ENCODE measurements at places on chromosomes 13 and 19.

GRCh38 chr13:30656178-30656577 lies 38.5 kb downstream of the USPL1 start:
- DNase-seq: no peak

- no peak for DNase-seq
Observed at GRCh38 chr13:39012608-39013007, 22.0 kb upstream of the STOML3 start.

DNA sequence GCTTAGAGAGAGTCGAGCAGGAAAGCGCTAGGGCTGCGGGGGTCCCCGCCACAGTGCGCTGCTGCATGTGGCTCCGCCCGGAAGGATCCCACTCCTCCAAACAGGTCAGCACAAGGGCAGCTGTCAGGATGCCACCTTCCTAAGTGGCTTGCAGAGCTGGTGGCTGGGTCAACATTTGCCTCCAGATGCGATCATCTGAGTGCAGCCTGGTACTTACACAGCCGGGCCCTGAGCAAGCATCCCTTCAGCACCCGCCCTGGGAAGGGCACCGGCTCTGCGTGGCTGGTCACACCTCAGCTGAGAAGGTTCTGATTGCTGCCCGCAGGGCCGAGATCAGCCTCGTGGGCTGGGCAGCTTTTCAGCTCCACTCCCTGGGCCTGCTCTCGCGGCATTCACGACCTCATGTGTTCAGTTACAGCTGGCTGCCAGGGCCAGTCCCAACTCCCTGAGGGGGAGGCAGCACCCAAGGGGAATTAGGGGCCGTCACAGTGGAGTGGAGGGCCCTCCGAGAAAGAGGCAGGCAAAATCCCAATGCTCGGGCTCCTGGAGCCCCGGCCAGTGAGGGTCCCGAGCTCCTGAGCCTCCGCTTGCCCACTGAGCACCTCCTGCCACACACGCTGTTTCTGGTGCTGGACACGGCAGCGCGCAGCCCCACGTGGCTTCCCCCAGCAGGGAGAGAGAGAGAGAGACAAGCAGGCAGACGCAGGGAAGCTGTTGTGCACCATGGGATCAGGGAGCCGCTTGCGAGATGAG lies 26.8 kb downstream of the AP1M1 start:
- DNase-seq: no peak

DNA sequence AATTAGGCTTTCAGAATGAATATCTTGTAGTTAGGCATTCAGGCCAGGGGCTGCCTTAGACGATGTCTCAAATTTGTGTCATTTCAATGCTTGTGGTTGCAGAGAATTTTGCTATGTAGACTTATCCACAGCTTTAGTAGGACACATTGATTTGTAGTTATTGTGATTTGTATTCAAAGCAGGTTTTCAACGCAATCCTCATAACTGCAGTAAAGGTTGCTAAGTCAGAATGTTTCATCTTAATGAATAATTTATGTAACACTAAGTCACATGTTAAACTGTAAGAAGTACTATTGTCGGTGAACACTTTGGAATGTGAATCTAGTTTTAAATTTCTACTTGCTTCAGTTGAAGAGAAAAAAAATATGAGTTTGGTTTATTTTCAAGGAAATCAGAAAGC lies 1117.2 kb upstream of the SPRY2 start:
- no peak for DNase-seq

GRCh38 chr13:28273919-28274318 lies 135.6 kb downstream of the PAN3 start:
- DNase-seq: no peak

DNA sequence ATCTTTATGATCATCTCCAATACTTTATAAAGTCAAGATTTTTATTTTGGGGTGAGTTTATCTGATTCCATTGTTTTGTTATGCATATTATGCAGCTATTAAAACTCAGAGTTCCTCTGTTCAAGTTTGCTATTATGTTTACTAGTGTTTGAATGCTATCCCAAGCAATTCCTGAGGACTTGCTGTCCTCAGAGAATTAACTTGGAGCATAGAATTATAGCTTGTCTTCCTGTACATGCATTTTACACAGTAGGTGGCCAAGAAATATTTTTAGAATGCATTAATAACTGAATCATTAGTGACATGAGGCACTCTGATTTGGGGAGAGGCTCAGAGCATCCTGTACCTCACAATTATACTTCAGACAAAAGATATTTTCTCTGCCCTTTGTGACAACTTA lies 195.6 kb upstream of the MIR17HG start:
- DNase-seq: no peak

DNA sequence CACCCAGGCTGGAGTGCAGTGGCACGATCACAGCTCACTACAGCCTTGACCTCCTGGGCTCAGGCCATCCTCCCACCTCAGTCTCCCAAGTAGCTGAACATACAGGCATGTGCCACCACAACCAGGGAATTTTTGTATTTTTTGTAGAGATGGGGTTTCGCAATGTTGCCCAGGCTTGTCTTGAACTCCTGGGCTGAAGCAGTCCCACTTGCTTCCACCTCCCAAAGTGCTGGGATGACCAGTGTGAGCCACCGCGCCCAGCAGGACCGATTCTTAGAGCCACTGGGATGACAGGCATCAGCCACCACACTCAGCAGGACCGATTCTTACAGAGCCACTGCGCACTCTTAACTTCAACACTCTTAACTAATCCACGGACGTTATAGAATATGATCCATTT lies 54.9 kb upstream of the RANBP3 start:
- no peak for DNase-seq

GRCh38 chr13:71624653-71625600 lies 242.1 kb downstream of the DACH1 start:
- DNase-seq: no peak

DNA sequence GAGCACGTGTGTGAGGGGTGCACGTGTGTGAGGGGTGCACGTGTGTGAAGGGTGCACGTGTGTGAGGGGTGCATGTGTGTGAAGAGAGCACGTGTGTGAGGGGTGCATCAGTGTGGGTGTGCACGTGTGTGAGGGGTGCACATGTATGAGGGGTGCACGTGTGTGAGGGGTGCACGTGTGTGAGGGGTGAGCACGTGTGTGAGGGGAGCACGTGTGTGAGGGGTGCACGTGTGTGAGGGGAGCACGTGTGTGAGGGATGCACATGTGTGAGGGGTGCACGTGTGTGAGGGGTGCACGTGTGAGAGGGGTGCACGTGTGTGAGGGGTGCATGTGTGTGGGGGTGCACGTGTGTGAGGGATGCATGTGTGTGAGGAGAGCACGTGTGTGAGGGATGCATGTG lies 15.7 kb downstream of the RASA3 start:
- DNase-seq: no peak

DNA sequence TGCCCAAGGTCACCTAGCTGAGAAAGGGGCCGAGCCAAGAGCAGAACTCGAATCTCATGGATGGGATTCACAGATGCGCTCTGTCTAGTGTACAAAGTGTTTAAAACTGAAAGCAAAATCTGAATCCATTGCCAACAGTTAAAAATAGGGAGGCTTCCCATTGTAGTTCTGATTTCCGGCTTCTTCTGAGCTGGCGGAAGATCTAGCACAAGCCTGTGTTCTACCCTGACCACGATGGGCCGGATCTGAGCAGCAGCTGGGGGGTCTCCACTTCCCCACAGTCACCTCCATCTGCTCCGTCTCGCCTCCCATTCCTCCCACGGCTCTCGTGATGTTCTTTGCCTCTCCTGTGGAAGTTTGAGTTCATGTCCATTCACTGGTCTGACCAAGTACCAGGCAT lies 2.4 kb downstream of the CACNG8 start:
- no peak for DNase-seq

- no peak for DNase-seq
Observed at GRCh38 chr13:91169321-91170050, 178.0 kb upstream of the MIR17HG start.

GRCh38 chr19:49983645-49984229 lies 22.8 kb upstream of the SIGLEC11 start:
- peak; percentile 84 for DNase-seq

DNA sequence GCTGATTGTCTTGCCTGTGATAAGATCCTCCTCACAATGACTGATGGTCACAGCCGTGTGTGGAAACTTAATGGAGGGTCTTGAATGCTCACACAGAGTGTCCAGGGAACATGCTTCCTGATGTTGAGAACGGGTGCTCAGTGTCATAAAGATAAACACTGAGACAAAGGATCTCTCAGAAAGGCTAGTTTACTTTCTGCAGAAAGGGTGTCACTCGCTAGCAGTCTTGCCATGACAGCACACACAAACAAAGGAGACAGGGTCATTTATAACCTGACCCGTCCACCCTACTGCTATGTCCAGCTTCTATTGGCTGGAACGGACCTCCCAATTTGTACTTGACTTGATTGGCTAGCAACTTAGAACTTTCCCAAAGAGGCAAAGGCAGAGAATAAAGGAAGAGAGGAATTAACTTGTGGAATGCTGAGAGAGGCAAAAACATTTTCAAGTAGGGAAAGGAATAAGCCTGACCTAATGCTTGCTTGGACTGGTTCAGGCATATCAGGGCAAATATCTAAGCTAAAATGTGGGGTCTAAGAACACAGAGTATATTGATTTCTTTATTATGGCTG lies 39.0 kb upstream of the PSG9 start:
- DNase-seq: no peak

GRCh38 chr19:30564551-30565011 lies 192.4 kb downstream of the ZNF536 start:
- DNase-seq: no peak

DNA sequence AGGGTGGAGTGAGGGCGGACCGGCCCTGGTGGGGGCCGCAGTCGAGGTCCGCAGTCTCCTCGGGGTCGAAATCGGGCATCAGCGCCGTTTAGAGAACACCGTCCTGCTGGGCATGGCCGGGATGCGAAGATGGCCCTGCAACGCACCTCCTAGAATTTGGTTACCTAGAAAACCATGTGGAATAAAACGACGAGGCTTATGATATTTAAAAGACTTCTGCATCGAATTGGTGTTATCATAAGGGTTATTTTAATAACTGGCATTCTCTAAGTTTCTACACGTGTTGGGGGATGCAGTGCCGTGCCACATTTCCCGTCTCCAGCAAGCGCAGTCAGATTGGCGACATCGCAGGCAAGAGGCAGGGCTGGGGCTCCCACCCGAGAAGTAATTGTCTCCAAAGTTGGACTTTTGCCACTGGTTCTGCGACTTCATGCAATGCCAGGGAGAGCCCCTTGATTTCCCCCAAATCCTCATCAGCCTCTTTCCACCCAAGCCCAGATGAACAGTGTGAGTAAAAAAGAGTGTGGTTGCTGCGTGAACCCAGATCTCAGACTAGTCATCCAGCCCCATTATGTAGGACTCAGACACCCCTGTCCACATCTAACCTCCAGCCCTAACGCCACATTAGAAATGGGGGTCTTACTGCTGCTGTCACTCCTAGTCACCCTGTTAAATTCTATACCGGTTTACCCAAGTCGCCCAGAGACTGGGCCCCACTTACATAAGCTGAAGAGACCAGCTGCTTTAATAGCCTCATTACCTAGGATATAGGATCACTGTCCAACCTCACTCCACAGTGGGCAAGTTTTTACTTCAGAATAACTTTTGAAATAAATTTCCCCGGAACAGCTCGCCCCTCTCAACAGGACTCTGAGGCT lies 571 bp upstream of the DHRS12 start:
- DNase-seq: no peak

DNA sequence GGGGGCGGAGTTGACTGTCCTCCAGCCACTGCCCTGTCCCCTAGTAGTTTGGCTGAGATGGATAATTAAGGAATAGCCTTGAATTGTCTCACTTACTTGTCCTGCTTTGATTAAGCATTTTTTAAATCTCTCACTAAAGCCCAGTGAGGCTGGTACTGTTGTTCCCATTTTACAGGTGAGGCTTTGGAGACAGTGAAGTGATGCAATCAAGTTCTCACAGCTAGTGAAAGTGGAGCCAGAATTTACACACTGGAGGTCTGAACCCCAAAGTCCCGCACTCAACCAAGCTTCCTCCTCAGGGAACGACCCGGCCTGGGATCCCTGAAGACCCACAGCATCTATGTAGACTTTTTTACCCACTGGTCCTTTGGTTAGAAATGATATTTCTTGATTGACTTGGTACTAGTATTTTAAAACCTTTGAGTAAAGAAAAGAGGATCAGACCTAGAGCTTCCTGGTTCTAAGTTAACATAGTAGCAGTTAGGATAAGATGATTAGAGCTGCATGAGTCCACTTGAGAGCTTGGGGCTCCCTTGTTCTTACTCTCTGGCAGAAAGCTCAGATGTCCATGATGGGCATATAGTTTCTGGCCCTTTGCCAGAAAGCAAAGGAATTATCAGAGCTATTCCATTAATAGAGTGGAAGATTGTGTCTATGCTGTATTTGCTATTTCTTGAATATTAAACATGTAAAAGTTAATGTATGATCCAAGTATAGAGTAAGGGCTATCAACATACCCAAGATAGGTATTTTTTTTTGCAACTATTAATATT lies 154.3 kb downstream of the LMO7 start:
- no peak for DNase-seq

DNA sequence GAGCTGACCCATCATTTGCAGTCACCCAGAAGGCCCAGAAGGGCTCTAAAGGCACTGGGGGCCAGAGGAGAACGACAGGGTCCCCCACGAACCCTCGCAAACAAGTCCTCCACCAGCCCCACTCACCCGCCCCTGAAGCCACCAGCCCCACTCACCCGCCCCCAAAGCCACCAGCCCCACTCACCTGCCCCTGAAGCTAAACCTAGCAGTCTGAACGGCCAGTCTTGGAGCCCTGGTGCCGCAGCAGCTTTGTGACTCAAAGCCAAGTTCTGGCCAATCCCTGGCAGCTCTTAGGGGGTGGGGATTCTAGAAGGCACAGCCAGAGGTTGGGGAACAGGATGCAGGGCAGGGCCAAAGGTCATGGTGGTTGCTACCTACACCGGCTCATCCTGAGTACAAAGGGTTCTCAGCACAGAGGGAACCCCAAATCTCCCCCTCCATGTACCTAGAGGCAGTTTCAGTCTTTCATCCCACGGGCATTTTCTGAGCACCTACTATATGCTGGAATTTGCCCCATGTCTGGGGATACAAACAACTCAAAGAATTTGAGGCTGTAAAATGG lies at the start of gene IQCN:
TSS of gene IQCN (minus strand) at position 234 of the 562 bp plus-strand sequence. CDS start 4,974 bp downstream, outside the sequence.
- DNase-seq: no peak

- DNase-seq: no peak
Observed at GRCh38 chr19:49326165-49326704, 1.2 kb upstream of the SLC6A16 start.

DNA sequence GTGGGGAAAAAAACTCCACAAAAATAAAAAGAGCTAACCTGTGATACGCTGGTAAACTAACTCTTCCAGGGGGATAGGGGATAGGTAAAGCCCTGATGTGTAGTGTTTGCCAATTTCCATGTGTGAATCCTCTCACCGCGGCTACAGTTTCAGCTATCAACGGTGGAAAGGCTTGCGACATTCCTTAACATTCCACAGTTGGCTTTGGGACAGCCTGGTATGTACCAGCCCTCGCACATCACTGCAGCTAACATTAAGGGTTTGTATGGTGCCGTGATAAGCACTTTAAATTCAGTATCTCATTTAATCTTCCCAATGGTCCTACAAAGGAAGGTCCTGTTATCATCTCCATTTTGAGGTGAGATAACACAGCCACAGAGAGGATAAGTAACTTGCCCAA lies 112.4 kb downstream of the KATNAL1 start:
- DNase-seq: no peak

- DNase-seq: no peak
Observed at GRCh38 chr13:73198991-73199411, 140.2 kb downstream of the KLF5 start.

GRCh38 chr13:27625839-27626238 lies 4.1 kb downstream of the POLR1D start:
- DNase-seq: no peak

All from stimulated activated CD4-positive, alpha-beta T cell treated with anti-CD3 and anti-CD28 coated beads, Interleukin-2, amount 100 ng/mL, for 48 hours (primary cell).